Smooth muscle cell of the pulmonary artery (primary cell): ENCODE measurements at places on chromosomes 12 and 14. TPM values are rescaled to one million over a fixed set of nuclear protein-coding genes. Genes with fewer than 3 reads are reported as not detected.

MYF5 gene
- not detected in 2 replicates for total RNA-seq

RBMS2 gene
- 26.2 and 27.9 TPM in 2 replicates for total RNA-seq

MIP gene
- total RNA-seq: 0.13 TPM in 1 of 2 replicates, not detected in the other

ASPG gene
- 0.07 TPM in 1 of 2 replicates, not detected in the other for total RNA-seq

RFLNA gene
- total RNA-seq: 5.7 and 14.8 TPM in 2 replicates

IL23A gene
- total RNA-seq: not detected in 2 replicates

AQP6 gene
- total RNA-seq: 0.10 and 0.20 TPM in 2 replicates

TMTC1 gene
- total RNA-seq: 43.8 and 93.0 TPM in 2 replicates

CACNA2D4 gene
- total RNA-seq: 0.07 and 1.5 TPM in 2 replicates

FOXG1 gene
- 0.76 and 1.6 TPM in 2 replicates for total RNA-seq

OTX2 gene
- not detected in 2 replicates for total RNA-seq

BCAT1 gene
- 186 and 363 TPM in 2 replicates for total RNA-seq

WIF1 gene
- total RNA-seq: not detected in 2 replicates

RIMBP2 gene
- total RNA-seq: not detected in 2 replicates

COX8C gene
- total RNA-seq: not detected in 2 replicates

RAPGEF3 gene
- 3.9 and 5.6 TPM in 2 replicates for total RNA-seq
